HepG2 (cell line): ENCODE measurements at places on chromosomes 4 and X.

GRCh38 chr4:142567620-142568451 is 278.3 kb downstream of the INPP4B start:
- H3K4me1 ChIP-seq = no peaks in the 10 kb centered on the region
- no peaks in the 10 kb centered on the region for H3K27me3 ChIP-seq
- no peak overlapping the region for H3K27ac ChIP-seq
- DNase-seq = no peak
- H3K4me3 ChIP-seq = no peak overlapping the region

GRCh38 chrX:47030339-47030738 is 47.9 kb upstream of the RGN start:
- no peak overlapping the region for H3K4me3 ChIP-seq
- no peaks in the 10 kb centered on the region for H3K4me1 ChIP-seq
- peak; percentile 53 for DNase-seq
- H3K36me3 ChIP-seq = no peaks in the 10 kb centered on the region

- peak overlapping the region; percentile 28; the same call in 1 of the 2 replicates for H3K4me3 ChIP-seq
- H3K4me1 ChIP-seq = peaks cover 6% of the 10 kb centered on the region; the same call in 1 of the 2 replicates
- H3K27ac ChIP-seq = no peak overlapping the region
- H3K36me3 ChIP-seq = no peaks in the 10 kb centered on the region
- peaks cover 10% of the 10 kb centered on the region for H3K27me3 ChIP-seq
- DNase-seq = peak; percentile 1
These were observed 603 bp downstream of the NDNF start for GRCh38 chr4:121071640-121072223.

- H3K27ac ChIP-seq = no peak overlapping the region
- H3K4me3 ChIP-seq = no peak overlapping the region
- no peaks in the 10 kb centered on the region for H3K36me3 ChIP-seq
- H3K27me3 ChIP-seq = no peaks in the 10 kb centered on the region
- DNase-seq = no peak
These were observed 154.7 kb downstream of the RAB28 start for GRCh38 chr4:13329340-13329850.

DNA sequence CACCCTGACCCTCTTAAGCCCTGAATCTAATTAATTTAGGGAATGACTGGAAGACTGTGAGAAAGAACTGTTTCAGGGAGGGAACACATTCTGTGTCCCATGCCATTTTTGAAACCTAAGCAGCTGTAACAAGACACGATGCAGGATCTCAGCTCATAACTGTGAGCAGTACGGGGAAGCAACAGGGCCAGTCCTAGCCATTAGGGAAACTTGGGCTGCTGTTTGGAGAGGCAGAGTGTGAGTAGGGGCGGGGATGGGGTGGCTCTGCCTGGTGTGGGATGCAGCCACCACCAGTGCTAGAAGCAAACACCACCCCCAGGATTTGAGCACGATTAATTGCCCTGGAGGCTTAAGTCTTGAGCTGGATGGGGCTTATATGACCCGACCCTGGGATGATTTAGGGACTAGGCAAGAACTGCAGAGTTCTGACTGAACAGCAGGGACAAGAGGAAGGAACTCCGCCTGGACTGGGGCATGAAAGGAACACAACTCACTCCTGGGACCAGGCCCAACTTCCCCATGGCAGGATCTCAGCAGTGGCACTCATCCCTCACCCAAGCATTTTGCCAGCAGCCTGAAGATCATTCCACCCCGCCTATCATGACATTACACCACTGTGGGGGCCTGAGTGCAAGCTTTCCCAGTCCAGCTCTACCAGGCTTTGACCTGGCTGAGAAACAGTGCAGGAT is 43.1 kb downstream of the ATRX start:
- no peaks in the 10 kb centered on the region for H3K27me3 ChIP-seq
- no peaks in the 10 kb centered on the region for H3K36me3 ChIP-seq
- DNase-seq = no peak
- peaks cover 6% of the 10 kb centered on the region; the same call in 1 of the 2 replicates for H3K4me1 ChIP-seq

GRCh38 chr4:109182696-109183095 is 119.8 kb downstream of the COL25A1 start:
- no peaks in the 10 kb centered on the region for H3K4me1 ChIP-seq
- no peaks in the 10 kb centered on the region for H3K36me3 ChIP-seq
- H3K27me3 ChIP-seq = no peaks in the 10 kb centered on the region
- no peak overlapping the region for H3K27ac ChIP-seq

DNA sequence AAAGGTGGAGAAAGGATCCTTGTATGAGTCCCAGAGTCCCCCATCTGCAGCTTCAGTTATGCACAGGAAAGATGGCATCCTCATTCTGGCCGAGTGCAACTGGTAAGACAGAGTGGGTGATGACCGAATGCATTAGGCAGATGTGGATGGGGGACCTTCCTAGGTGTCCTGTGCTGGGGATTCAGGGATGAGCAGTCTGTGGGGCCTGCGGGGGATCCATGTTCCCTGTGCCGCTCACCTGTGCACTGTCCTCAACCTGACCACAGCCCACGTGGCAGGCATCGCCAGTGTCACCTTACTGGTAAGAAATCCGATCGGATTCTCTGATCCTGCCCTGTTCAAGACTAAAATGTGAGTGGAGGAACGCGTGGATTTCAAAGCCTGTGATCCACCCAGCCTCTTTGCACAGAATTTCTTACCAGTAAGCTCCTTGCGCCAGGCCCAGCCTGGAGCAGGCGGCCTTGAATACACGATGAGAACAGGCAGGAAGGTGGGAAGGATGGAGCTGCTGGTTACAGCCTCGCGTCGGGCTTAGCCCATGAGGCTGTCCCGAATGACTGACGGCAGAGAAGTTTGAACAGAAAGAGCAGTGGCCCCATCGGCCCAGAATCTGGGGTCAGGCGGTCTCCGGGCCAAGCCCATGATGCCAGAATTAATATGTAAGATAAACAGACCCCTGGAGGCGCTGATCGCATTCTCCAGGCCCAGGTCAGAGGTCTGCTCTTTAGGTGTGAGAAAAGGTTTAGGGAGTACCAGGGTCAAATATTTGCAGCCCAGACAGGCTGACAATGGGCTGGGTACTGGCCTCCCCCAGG is 56.5 kb downstream of the CPZ start:
- H3K27ac ChIP-seq = no peak overlapping the region
- H3K4me3 ChIP-seq = no peak overlapping the region
- no peak for DNase-seq
- H3K4me1 ChIP-seq = no peaks in the 10 kb centered on the region
- H3K36me3 ChIP-seq = no peaks in the 10 kb centered on the region
- peaks cover 91% of the 10 kb centered on the region for H3K27me3 ChIP-seq
